ENCODE measurements at places on chromosomes 13 and 19.
A peak's percentile ranks its signal among the peaks of the same experiment; 100 is the strongest.

DNA sequence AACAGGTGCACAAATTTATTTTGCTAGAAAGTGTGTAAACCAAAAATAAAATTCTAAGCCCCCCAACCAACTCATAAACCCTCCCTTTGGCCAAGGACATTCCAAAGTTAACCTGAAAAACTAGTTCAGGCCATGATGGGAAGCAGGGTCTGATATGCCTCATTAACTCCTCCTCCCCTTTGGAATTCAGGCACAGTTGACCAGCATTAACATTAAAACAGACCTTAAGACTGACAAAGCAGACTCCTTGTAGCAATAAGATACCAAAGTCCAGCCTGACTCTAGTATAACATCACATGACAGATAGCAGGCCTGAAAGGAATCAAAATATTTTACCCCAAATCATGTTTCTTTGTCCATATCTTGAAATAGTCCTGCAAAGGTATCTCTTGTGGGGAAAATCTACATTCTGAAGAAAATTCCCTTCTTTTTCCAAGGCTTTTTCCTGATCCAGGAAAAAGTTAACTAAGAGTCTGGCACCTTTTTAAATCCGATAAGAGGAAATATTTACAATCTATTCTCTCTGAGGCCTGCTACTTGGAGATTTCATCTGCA lies 19.7 kb downstream of the NEK5 start:
- no peak for DNase-seq

DNA sequence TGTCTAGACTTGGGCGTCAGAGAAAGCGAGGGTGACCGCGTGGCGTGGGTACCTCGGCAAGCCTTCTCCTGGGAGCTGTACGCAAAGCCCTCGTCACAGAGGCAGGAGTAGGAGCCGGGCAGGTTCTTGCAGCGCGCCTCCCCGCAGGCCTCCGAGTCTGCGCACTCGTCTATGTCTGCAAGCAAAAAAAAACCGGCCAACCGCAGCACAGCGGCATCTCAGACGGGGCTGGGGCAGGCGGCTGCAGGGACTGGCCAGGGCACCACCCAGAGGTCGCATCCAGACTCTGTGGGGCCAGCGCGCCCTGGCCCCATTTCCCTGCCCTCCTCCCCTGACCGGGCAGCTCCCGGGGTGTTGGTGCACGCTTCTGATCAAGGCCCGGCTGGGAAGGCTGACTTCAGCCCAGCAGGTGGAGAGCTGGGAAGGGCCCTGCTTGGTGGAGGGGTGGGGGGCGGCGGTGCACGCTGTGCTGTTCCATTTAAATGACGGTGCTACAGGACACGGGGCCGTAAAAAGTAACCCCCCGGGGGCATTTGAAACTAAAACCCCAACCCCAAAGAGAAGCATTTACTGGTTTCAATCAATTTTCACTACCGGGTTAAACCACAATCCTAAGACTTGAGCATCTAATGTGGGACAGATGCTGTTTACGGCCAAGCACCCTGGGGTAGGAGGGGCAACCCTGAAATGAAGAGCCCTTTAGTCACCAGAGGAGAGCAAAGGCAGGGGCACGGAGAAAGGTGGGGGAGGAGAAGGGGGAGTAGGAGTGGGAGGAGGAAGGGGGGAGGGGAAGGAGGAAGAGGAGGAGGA lies 28.2 kb downstream of the GAS6 start:
- DNase-seq, result peak; percentile 76

GRCh38 chr13:99199541-99200431 lies 868 bp upstream of the UBAC2 start:
- DNase-seq, result no peak

DNA sequence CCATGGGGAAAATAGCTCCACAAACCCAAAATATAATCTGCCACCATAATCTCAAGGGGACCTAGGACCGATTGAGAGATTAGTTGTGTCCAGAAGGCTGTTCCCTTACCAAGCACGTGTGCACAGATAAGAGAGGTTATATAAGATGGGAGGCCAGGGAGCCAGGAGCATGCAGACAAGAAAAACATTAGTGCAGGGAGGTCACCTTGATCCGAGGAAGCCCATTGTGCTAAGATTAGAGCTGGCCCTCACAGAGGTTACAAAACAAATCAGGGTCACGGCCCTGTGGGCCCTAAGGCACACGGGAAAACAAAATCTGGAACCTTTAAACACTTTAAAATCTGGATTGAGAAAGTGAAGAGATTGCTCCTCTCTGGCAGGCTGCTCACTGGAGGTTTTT lies 37.7 kb downstream of the RGCC start:
- DNase-seq, result no peak

DNA sequence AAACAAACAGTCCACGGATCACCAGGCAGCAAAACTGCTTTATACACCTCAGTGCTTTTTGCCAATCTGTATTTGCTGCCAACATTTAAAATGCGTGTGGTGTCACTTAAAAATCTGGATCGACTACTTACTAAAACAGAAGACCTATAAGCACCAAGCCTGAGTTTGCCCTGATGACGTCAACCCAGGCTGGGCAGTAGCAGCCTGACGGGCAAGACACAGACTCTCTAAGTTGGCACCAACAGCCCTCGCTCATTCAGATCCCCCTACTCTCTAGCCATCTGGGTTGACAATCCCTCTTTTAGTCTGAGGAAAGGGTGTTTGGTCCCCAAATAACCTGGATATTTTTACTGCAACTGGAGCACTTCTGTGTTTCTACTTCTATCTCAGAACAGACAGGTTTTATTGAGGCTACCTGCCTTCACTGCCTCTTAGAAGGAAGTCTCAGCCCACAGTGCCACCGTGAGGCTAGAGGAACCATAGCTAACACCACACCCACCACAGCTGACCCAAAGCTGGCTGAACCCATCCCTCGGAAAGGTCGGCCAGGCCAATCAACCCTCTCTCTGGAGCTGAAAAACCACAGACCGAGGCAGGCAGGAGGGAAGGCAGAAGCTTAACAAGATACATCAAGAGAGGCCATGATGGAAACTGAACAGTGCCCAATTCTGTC lies 6.9 kb downstream of the SUGP2 start:
- no peak for DNase-seq
